Activated CD4-positive, alpha-beta T cell treated with anti-CD3 and anti-CD28 coated beads, Interleukin-2, amount 10 ng/mL, durations not matched to agents 24 days and 14 days (primary cell): ENCODE measurements at places on chromosomes 12 and 14. TPM values are rescaled to one million over a fixed set of nuclear protein-coding genes. Genes with fewer than 3 reads are reported as not detected.

GRCh38 chr14:101009531-101009930 lies 106.0 kb upstream of the RTL1 start:
- DNase-seq = peak; percentile 49

- DNase-seq = no peak
Observed at GRCh38 chr12:5201554-5202218, 158.0 kb downstream of the KCNA5 start.

- DNase-seq = no peak
Observed at GRCh38 chr14:36020120-36021029, 156.1 kb downstream of the PTCSC3 start.

DNA sequence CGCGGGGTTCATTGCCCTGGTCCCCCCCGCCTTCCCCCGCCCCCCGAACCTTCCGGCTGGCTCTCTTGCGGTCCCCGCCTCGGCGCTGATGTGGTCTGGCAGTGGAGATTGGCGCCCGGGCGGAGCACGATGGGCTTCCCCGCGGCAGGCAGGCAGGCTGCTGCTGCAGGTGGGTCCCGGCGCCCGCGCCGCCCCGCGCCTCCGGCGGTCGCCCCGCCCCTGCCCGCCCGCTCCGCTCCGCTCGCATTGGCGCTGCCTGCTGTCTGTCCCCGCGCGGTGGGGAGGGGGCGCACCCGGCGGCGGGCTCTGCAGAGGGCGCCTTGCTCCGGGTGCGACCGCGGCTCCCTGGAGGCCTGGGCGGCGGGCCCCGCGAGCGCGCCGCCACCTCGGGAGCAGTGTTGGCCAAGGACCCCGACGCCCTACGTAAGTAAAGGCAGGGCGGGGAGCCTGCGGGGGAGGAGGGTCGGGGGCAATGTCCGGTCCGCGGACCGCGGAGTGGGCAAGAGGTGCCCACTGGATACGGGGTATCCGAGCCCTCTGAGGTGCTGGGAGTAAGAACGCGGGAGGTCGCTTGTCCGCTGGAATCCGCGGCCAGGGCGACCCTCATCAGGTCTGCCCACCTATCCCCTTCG lies at the start of gene AKAP5:
Gene AKAP5, plus strand, starts transcription at position 309 of the 632 bp plus-strand sequence. CDS start 2,896 bp downstream, outside the sequence.
- peak; percentile 90 for DNase-seq

- no peak for DNase-seq
Observed at GRCh38 chr12:92437452-92437851, 265.3 kb upstream of the PLEKHG7 start.

Gene TTC6
- not detected in 2 replicates for total RNA-seq

Gene GYS2
- total RNA-seq = 0.17 TPM in 1 of 2 replicates, not detected in the other
